Memory B cell (primary cell): ENCODE measurements at places on chromosomes 12 and 14.
A peak's percentile ranks its signal among the peaks of the same experiment; 100 is the strongest.

DNA sequence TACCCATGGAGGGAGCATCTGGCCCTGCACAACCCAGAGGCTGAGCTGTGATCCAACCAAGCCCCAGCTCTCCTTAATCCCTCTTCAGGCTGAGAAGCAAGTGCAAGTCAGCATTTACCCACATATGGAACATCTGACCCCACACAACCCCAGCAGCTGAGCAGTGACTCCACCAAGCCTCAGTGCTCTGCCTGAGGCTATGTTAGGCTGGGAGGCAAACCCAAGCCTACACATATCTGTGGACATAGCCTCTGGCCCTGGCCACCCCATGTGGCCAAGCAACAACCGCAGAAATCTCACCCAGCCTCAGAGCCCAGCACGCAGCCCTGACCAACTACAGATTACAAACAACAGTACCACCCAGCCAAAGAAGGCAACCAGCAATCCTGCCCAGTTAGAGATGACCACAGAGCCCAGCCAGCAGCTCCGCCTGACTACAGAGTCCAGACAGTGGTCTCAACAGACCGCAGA is 142.8 kb downstream of the NUAK1 start:
- DNase-seq: no peak

- no peak for DNase-seq
Observed at GRCh38 chr14:23076785-23077408, 18.0 kb downstream of the ACIN1 start.

- no peak for DNase-seq
Observed at GRCh38 chr12:64840119-64840518, 15.7 kb downstream of the TBC1D30 start.

DNA sequence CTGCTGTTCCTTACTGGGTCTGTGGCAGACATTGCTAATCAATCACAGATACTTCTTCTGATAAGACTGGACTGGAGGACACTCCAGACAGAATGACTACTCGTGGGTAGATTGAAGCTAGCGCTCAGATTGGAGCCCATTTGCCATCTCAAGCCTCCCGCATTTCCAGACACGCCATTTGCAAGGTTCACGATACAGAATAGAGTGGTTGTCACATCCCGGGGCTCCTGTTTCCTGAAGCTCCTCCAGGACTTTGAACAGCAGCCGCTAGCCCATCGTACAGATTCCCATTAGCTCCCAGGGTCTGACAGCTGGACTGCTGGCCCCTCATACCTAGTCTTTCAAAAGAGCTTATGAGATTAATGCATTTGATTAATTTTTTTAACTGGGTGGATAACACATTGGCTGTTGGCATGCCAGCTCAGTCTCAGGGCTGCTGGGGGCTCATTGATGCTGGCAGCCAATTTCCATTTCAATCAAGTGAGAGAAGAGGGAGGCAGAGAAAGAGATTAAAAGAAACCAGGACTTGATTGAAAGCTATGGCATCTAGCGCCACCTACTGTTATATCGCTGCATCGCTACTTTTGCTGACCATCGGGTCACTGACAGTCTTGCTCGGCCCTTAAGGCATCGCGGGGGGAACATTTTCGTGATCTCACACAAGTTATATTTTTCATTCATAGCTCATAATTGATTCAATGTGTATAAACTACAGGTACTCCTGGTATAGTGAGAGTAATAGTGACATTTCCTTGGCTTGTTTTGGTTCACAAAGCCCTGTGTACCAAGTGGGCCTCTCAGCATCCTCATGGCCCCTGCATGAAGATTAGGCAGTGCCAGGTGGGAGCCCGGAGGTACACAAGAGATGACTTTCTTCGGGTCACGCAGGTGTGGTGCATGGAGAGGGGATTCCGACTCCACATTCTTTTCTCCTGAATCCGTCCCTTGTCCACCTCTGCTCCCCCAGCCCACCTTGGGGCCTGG is 78.6 kb downstream of the CCDC60 start:
- no peak for DNase-seq

GRCh38 chr12:95908573-95908972 is 33.8 kb downstream of the CCDC38 start:
- DNase-seq: no peak

DNA sequence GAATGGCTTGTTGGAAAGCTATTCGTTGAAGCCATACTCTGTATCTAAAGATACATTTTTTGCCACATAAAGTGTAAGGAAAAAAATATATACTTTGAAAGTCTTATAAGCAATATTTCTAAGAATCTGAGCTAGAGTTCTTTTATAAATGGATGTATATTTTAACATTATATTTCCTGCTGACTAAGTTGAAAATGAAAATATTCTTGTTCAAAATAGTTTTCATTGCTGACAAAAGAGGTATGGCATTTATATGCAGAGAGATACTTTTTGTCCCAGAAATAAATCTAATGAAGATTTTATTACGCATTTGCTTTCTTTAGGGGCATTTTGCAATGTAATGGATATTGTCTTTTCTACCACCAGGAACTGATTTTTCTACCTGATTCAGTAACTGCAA is 834.9 kb downstream of the LRFN5 start:
- DNase-seq: no peak

DNA sequence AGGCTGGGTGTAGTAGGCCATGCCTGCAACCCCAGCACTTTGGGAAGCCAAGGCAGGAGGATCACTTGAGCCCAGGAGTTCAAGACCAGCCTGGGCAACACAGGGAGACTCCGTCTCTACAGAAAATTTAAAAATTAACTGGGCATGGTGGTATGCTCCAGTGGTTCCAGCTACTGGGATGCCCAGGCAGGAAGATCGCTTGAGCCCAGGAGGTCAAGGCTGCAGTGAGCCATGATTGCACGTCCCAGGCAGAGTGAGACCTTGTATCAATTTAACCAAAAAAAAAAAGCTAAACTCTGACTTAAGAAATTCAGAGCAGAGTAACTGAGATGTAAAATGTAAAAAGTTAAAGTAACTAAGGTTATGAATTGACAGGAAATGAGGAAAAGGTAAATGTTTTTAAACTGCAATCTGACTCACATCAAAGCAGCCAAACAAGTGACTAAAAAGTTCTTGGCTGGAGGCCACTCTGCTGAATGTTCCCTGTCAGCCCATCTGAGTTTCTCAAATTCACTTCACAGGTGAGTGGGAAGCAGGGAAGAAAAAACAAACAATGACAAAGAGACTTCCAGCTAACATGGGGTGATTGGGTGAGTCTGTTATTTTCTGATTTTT is 21.3 kb downstream of the PRKD1 start:
- DNase-seq: no peak

DNA sequence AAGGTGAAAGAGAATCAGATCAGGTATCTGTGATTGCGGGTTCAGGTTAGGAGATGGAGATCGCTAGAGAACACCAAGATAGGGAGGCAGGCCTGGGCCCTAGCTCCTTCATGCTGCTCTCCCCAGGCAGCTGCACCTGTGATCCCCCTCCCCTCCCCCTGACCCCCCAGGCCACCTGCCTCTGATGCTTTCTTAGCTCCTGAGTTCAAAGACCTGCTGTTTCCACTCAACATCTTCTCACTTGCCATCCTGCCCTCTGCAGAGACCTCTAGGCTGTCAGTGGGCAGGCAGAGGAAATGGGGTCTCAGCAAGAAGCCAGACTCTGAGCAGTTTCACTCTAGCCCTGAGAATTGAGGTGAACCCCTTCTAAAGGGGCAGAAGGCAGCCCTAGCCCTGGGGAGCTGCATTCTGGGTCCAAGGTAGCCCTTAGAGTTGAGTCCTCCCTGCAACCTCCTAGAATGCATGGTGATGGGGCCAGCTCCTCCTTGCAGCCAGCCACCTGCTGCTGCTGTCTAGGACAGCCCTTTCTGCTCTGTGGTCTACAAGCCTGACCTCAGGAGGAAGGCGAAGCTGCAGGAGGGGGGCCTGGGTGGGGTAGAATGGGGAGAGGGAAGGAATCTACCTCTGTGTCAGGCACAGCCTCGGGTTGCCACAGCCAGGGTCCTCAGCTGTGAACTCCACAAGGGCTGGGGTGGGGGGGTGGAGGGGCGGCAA is 6.4 kb upstream of the SLC48A1 start:
- no peak for DNase-seq

DNA sequence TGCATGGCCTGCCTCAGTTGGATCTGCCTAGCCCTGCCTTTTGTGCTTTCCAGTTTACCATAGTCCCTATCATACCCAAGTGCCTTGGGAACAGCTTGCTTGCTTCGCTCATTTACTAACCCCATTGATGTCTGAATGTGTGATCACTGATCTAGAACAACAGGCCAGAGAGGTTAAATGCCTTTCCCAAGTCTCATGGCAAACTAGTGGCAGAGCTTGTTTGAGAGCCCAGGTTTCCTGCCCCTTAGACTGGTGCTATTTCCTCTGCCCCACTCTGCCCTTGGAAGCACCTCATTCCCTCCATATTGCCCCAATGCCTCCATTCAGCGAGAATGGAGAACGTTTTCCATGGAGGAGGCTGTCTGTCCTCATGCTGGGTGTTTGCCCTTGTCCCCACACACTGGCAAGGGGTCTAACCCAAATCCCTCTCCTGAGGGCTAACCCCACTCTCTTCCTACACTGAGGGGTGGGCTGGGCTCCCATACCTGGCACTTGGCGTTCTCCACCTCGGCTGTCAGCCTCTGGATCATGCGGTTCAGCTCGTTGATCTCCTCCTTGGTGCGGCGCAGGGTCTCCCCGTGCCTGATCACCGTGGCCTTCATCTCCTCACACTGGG is 19.8 kb downstream of the KRT7 start:
- no peak for DNase-seq

DNA sequence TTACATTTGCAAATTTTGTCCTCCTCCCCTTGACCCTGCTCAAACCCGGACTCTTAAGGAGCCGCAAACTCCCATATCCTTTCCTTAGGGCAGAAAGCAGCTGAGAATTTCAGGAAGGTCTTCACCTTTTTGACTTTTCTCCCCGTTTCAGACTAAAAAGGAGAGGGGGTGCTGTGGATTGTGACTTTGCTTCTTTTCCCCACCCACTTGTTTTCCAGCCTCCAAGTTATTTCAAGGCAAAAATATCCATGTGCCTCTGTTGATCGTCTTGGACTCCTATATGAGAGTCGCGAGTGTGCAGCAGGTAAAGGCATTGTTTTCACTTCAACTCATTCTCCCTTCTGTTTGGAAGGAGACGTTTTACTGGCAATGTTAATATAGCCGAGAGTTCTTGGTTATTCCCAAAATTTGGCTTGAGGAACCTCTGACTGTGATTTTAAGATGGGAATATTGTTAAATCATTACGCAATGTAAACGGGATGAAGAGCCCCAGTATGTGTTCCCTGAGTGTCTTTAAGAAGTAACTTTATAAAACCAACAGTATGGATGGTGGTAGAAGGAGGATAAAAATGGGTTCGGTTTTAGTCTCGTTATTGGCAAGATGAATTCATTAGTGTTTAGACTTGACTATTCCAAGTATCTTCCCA is 663 bp downstream of the LRRK2 start:
- no peak for DNase-seq

- no peak for DNase-seq
Observed at GRCh38 chr12:49907352-49907751, 3.7 kb upstream of the FAIM2 start.

- DNase-seq: no peak
Observed at GRCh38 chr14:61678975-61679374, 16.3 kb upstream of the HIF1A start.

DNA sequence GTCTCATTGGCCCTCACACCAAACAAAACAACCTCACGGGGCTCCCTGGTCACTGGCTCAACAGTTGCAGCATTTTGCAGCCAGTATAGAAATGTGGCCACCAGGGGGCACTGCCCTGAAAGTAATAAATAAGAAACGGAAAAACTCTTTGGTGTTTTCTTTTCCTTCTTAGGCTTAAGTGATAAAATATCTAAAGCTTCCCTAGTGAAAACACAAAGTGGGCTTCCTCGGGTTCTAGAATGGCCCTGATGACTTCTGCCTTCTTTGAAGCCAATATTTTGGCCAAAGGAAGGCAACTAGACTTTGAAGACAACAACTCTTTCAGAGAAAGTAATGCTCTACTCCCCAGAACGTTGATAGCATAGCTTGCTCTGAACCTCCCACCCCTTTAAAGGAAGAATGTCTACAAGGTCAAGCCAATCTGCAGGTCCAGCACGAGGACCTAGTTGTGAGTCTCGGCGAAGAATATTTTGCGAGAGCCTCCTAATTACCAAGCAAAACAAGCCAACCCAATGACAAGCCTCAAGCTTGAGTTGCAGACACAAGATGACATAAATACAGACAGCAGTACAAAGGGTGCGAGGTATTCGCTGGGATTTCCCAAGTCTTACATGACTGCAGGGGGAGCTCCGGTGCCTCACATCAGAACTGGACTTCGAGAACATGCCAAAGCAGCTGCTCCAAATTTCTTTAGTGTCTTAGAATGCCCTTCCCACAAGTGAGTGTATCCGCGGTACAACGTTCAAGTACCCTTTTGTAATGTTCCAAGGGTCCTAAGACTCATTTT is 2.6 kb downstream of the ITPK1 start:
- peak; percentile 61 for DNase-seq

DNA sequence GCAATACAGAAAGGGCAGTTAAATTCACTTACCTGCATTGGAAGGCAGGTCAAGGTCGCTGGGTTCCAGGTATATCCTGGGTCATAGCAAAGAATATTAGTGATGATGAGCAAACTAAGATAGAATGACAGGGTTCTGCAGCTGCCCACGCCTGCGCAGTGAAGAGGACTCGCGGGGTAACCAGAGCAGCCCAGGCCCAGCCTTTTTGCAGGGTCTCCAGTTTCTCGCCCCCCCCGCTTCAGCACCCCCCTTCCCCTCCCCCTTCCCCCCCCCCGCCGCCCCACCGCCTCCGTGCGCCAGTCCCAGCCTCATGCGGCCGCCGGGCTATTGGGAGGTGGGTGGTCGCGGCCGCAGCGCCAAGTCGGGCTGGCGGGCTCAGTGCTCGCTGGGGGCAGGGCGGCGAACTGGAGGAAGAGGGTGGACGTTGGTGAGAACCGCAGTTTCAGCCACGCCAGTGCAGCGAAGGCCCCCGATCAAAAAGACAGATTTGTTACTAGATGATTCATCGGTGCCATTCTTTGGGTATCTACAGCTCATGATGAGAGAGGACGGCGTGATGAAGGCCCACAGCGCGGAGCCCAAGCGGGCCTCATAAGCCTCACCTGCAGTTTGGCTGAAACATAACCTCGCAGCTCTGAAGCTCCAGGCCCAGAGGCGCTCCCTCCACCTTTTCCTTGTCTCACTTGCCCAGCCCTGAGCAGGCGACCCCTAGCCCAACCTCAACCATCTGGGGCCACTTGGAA is 20.2 kb downstream of the SLC2A3 start:
- no peak for DNase-seq

DNA sequence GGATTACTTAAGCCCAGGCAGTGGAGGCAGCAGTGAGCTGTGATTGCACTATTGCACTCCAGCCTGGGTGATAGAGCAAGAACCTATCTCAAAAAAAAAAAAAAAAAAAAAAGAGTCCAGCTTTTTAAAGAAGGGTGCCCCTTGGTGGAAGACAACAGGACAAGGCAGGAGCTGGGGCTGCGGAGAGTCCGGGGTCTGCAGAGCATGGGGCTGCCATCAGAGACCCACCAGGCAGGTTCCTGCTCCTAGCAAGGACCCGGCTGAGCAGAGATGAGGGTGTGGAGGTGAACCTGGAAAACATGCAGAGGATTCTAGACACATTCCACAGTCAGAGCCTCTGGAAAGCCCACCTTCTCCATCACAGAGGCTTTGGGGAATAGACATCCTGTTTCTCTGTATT is 21.0 kb upstream of the CIPC start:
- no peak for DNase-seq
